ENCODE measurements at places on chromosomes 2 and 18. TPM values are rescaled to one million over a fixed set of nuclear protein-coding genes. Genes with fewer than 3 reads are reported as not detected.

The GKN1 gene
- not detected for total RNA-seq

The EDAR gene
- total RNA-seq = not detected

DNA sequence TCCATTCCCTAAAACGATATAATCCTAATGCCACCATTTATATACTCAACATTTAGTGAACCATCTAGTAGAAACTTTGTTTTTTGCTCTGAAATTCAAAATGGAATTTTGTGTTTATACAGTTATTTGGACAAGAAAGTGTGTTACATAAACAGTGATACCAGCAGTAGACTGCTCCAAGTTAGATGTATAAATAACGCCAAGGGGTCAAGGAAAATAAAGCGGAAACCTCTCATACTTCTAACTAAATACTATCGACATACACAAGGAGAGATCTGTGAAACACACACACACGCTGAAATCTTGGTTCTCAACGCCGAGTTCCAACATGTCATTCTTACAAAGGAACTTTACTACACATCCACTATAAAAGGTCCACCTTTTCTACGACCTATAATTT lies 1.2 kb downstream of the TXNL1 start:
- peaks cover 3% of the 10 kb centered on the region for H3K36me3 ChIP-seq
- peak overlapping the region; percentile 97 for H3K27ac ChIP-seq
- DNase-seq = no peak
- H3K4me1 ChIP-seq = peaks cover 54% of the 10 kb centered on the region
- H3K4me3 ChIP-seq = peak overlapping the region; percentile 96

DNA sequence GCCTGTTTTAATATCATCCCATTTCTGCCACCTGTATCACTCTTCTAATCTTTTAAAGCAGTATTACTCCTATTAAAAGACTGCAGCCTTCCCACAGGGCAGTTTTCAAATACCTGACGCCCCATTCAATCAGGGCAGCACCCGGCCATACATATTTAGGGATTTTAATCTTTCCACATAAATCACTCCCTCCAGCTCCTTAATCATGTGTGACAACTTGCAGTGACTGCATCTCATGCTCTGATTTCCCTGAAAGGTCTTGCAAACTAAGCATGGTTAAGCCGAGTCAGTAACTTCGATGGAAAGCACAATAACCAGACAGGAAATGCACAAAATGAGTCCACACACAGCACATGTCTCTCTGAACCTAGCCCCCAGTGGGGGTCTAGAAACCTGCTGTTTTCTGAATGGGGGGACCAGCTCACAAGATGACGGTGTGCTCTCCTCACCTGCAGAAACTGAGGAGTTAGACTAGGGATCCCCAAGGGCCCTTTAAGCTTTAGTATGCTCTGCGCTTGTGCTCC lies 116.9 kb upstream of the CREB1 start:
- no peaks in the 10 kb centered on the region for H3K36me3 ChIP-seq
- H3K4me3 ChIP-seq = no peak overlapping the region
- H3K4me1 ChIP-seq = peaks cover 14% of the 10 kb centered on the region
- no peak overlapping the region for H3K27ac ChIP-seq
- DNase-seq = no peak
- H3K27me3 ChIP-seq = no peaks in the 10 kb centered on the region
